Ascending aorta (tissue), 2 donors: ENCODE measurements at places on chromosomes 12 and 14. TPM values are rescaled to one million over a fixed set of nuclear protein-coding genes. Genes with fewer than 3 reads are reported as not detected.
A peak's percentile ranks its signal among the peaks of the same experiment; 100 is the strongest.

The P2RX2 gene
- not detected for total RNA-seq

The ADSS1 gene
- 30.2 TPM for total RNA-seq

- H3K27me3 ChIP-seq = no peaks in the 10 kb centered on the region
- H3K27ac ChIP-seq = no peak overlapping the region
- no peaks in the 10 kb centered on the region for H3K4me1 ChIP-seq
- H3K4me3 ChIP-seq = no peak overlapping the region
Observed at GRCh38 chr14:80504781-80505180, 293.5 kb upstream of the DIO2 start.

The PRMT5 gene
- total RNA-seq = 118 TPM

DNA sequence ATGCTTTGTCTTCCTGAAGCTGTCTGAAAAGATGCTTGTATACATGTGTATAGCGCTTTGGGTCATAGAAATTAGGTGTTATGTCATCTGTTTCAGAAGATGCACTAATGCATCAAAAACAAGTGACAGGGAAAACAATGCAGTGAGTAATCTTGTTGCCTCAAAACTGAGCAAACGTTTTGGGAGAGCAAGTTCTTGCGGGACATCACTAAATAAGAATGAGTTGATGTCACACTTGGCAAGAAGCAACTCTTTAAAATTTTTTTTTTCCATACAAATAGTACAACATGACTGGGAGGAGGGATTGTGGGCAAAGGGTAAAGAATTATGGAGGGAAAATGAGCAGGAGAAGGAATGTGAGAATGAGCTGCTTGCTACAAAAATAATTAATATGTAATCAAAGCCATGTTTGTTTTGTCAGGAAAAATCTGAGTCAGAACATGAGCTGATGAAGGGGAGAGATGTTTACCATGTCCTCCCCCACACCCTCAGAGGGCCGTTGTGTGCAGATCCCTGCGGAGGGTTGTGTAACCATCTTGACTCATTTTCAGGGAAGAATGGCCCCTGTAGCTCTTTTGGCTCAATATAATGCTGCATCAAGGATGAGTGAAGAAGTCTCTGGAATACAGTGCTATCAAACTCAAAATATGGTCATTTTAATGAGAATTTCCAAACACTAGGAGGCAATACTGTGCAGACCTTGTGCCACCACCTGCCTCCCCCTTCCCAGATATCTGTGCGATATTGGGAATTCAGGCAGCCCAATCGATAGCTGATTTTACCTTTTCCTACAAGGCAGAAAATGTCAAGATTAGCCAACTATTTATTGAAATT, 41.4 kb downstream of the BORCS5 start:
- H3K4me1 ChIP-seq = peaks cover 20% of the 10 kb centered on the region
- no peaks in the 10 kb centered on the region for H3K27me3 ChIP-seq
- DNase-seq = peak; percentile 86
- H3K36me3 ChIP-seq = no peaks in the 10 kb centered on the region

- H3K4me1 ChIP-seq = no peaks in the 10 kb centered on the region
- H3K27ac ChIP-seq = no peak overlapping the region
- H3K4me3 ChIP-seq = no peak overlapping the region
- no peaks in the 10 kb centered on the region for H3K27me3 ChIP-seq
- no peak for DNase-seq
Observed at GRCh38 chr12:53612978-53613377, 13.2 kb downstream of the ATF7 start.

The TSPAN8 gene
- total RNA-seq = 5.5 TPM

DNA sequence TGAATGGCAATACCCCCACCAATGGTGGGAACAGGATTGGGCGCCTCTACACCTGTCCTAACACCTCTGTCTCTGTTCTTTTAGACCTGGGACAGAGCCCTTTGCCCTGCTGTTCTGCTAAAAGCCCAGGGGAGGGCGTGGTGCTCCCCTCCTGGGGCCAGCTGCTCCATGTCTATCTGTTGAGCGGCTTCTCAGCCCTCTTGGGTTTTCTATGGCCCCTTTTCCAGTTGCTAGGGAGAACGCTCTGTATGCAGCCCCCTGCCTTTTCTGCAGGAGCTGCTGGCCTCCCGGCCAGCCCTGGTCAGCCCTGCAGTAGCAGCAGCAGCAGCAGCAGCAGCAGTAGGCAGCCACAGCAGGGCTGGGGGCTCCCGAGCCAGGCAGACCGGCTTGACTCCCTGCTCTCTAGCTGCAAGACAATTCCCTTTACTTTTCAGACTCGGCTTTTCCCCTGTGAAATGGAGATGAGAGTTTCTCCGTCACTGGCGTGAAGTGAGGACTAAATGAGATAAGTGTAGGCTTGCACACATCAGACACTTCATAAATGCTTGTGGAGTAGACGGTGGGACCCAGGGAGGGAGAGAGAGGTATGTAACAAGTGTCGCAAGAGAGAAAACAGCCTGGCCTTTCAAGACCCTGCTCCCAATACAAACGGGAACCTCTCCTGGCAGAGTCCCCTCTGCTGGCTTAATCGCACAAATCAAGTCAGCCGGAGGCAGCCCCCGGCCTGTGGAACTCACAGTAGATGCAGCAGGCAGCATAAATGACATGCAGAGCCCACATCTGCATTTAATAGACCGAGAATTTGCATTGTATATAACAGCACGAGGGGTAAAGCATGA, 1.0 kb downstream of the RTL1 start:
- no peak overlapping the region for H3K4me3 ChIP-seq
- H3K27me3 ChIP-seq = no peaks in the 10 kb centered on the region
- no peak for DNase-seq
- H3K36me3 ChIP-seq = no peaks in the 10 kb centered on the region
- H3K4me1 ChIP-seq = no peaks in the 10 kb centered on the region

DNA sequence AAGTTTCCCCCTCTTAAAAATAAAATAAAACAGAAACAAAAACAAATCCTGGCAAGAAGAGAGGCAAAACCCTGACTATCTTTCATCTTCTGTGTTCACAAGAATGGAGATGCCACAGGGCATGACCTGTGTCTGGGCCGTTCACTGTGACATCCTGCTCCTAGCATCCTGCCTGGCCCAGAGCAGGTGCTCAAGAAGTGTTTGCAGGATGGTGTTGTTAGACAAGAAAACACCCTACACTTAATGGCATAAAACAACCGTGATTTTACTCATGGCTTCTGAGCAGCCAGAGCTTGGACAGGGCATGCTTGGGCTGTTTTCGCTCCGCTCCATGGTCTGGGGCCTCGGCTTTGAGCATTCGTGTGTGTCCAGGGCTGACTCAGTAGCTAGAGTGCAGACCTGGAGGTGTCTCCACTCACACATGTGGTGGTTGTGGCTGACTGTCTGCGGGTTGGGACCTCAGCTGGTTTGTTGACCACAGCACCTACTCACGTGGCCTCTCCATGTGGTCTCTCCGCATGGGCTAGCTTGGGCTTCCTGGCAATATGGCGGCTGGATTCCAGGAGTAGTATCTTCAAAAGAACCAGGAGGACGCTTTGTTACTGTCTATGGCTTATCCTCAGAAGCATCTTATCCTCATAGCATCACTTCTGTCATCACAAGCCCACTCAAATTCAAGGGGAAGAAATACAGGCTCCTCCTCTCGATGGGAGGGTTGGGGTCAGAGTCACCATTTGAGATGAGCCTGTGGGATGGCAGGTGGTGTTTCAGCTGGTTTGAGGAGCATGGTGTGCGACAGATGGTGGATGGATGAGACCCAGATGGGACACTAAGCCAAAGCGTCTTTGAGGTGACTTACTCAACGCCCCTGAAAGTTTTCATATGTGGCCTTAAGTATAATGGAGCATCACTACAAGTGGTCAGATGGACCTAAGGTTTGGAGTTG, 33.2 kb upstream of the FZD10 start:
- H3K36me3 ChIP-seq = no peaks in the 10 kb centered on the region
- no peaks in the 10 kb centered on the region for H3K27me3 ChIP-seq
- DNase-seq = no peak
- no peak overlapping the region for H3K4me3 ChIP-seq

- H3K27me3 ChIP-seq = no peaks in the 10 kb centered on the region
- H3K36me3 ChIP-seq = no peaks in the 10 kb centered on the region
- DNase-seq = no peak
- no peak overlapping the region for H3K27ac ChIP-seq
- no peak overlapping the region for H3K4me3 ChIP-seq
Observed at GRCh38 chr14:88030079-88030478, 25.1 kb downstream of the GPR65 start.

The MIP gene
- not detected for total RNA-seq

The FBXW8 gene
- total RNA-seq = 3.3 TPM

The ERBB3 gene
- 3.2 TPM for total RNA-seq

DNA sequence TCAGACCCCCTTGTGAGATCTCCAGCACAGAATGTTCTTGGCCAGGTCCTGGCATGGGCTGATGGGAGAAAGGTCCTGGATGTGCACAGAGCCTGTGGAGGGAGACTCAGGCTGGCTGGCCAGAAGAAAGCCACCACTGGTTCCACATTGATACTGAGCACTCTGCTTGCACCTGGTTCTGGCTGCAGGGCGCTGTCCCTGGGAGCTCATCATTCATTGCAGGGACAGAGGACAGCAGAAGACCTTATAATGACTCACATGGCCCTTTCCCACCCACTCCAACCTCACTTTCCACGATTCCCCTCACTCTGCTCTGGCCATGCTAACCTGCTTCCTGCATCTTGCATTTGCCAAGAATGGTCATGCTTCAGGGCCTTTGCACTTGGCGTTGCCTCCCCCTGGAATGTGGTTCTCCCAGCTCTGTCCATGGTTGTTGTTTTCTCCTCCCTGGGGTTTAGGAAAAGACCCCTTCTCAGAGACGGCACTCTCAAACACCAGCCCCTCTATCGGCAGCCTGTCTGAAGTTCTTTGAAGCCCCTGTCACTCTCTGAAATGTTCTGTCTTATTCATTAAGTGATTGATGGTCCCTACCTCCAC, 10.3 kb downstream of the KRT7 start:
- peak overlapping the region; percentile 88 for H3K27ac ChIP-seq
- H3K36me3 ChIP-seq = no peaks in the 10 kb centered on the region
- H3K4me3 ChIP-seq = no peak overlapping the region
- no peaks in the 10 kb centered on the region for H3K27me3 ChIP-seq

- no peaks in the 10 kb centered on the region for H3K4me1 ChIP-seq
- H3K4me3 ChIP-seq = no peak overlapping the region
- H3K36me3 ChIP-seq = no peaks in the 10 kb centered on the region
- no peaks in the 10 kb centered on the region for H3K27me3 ChIP-seq
Observed at GRCh38 chr12:26748412-26748740, 84.6 kb downstream of the ITPR2 start.

The LRRK2 gene
- total RNA-seq = 14.3 TPM
